ENCODE measurements at places on chromosomes 5 and 9.

DNA sequence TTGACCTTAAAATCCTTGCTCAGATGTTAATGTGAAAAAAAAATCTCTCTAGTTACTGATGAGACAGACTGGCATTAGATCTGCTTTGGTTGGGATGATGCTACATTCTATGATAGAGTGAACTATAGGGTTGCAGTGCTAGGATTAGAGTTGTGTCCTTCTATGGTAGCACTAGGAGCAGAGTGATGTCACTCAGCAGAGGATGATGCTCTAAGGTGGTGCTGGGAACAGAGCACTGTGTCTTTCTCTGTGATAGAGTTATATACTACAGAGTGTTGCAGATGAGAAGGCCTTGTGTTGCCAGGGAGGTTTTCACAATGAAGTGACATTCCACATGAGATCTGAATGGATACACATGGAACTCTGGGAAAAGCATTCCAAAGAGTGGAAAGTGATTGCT is 462.3 kb downstream of the CDH12 start:
- DNase-seq: no peak

GRCh38 chr5:1068204-1068894 is 43.5 kb downstream of the SLC12A7 start:
- DNase-seq: no peak

DNA sequence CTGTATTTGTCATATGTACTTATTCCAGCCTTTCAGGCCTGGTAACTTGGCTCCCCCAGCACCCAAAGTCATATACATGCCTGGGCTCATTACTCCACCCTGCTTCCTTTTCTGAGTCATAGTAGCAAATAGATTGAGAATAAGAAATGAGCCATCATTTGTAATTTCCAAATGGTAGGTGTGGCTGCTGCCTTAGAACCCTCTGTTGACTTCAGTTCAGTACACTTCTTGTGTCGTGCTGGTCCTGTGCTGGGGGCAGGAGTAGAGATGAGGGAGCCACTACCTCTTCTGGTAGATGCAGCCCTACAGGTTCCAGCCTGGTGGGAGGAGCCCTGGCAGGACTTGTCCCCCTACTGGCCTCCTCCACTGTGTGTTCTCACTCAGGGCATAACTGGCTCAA is 11.1 kb downstream of the GM2A start:
- no peak for DNase-seq

DNA sequence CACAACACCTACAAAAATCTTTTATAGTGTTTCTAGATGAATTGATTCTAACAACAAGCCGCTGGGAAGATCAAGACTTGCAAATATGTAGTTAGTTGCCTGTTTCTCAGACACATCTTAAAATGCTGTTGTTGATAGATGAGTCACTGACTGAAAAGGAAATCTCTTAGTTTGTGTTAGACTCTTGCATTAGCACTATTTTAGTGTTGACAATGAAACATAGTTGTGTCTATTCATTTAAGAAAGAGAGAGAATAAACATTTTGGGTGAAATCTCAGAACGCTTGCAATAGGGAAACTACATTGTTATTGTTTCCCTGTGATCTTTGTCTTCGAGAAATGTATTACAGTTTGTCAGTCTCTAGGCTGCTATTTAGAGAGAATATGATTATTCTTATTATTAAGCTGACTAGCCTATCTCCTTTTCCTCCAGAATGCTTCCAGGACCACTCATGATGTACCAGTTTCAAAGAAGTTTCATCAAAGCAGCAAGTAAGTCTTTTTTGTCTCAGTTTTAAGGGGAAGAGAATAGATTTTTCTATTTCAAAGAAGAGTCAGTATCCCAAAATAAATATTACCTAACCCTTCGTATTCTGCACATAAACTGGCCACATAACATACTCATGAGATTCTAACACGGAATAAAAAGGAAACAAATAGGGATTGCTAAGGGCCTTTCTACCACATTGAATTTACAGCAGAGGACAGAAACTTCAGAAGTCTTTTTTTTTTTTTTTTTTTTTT is 285.6 kb downstream of the ARHGAP26 start:
- no peak for DNase-seq

- DNase-seq: no peak
These were observed 76.4 kb downstream of the ACER2 start for GRCh38 chr9:19485193-19485592.

GRCh38 chr5:157581901-157582300 is 6.3 kb upstream of the ADAM19 start:
- no peak for DNase-seq

DNA sequence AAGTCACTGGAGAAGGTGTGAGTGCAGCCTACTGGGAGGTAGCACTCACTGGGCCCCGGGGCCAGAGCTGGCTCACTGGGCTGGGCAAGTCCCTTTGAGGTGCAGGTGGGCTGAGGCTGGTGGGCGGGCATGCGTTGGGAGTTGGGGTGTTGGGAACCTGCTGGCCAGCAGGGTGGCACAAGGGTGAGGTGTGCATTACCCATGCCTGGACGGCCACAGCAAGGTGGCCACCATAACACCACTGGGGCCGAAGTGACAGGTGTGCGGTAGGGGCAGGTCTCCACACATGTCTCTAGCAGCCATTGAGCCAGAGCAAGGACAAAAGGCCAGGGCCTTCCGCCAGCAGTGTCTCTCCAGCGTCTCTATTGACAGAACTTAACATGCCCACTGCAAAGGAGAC is 22.6 kb downstream of the PRRT1B start:
- DNase-seq: no peak

DNA sequence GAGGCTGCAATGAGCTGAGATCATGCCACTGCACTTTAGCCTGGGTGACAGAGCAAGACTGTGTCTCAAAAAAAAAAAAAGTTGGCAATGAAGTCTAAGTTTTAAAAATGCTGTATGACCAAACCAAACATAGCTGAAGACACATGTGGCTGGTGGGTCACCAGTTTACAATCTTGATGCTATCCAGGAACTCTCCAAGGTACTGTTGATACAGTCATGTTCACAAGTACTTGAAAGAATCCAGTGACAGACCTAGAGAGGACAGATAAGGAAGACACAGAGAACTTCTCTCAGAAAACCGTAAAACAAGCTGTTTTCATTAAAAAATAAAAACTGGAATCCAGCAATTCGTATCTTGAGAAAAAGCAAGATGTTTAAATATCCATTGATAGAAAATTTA is 95.7 kb downstream of the ACTBL2 start:
- DNase-seq: peak; percentile 36

GRCh38 chr9:82499337-82499736 is 510.8 kb downstream of the SPATA31D1 start:
- no peak for DNase-seq

DNA sequence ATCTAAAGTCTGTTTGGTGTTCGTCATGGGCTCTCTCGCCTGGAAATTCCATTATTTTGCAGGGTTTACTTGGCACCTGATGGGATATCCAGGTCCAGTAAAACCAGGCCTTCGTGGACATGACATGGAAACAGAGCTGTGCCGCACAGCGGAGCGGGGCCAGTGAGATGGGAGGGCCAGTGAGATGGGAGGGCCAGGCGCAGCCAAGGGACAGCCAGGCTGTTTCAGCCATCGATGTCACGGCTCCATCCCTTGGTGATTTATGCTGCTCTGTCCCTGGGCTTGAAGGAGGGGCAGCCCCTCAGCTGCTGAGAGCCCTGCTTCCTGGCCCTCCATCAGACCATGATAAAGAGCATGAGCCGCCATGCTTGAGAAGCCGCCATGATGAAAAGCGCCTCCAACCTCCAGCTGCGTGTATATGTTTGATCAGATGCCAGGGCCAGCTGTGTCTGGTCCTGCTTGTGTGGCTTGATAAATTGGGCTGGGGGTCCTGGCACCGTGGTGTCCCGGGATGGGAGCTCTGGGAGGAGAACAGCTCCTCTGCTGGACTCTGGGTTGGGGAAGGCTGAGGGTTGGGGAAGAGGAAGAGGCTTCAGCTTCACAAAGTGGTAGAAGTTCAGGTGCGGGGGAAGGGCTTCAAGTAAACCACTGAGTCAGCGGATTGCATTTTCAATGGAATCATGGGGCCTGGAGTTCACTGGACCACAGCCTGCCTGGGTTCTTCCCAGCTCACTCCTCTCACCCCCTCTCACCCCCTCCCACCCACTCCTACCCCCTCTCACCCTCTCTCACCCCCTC is 6.1 kb upstream of the COL5A1 start:
- DNase-seq: no peak

GRCh38 chr5:135107986-135108385 is 74.0 kb upstream of the PITX1 start:
- DNase-seq: no peak

- no peak for DNase-seq
These were observed 592.6 kb downstream of the PDE4D start for GRCh38 chr5:59300930-59301329.
